ENCODE measurements at places on chromosomes 2 and 18. TPM values are rescaled to one million over a fixed set of nuclear protein-coding genes. Genes with fewer than 3 reads are reported as not detected.

FIGN gene
- polyA plus RNA-seq = not detected

- no peak for DNase-seq
These were observed 255.3 kb upstream of the FBXO11 start for GRCh38 chr2:48161628-48162027.

GRCh38 chr18:54720620-54721019, 107.7 kb upstream of the RAB27B start:
- no peak for DNase-seq

GRCh38 chr18:2923464-2923863, 76.7 kb downstream of the EMILIN2 start:
- no peak for DNase-seq

GRCh38 chr18:32378705-32379104, 92.0 kb downstream of the GAREM1 start:
- DNase-seq = peak; percentile 24

DNA sequence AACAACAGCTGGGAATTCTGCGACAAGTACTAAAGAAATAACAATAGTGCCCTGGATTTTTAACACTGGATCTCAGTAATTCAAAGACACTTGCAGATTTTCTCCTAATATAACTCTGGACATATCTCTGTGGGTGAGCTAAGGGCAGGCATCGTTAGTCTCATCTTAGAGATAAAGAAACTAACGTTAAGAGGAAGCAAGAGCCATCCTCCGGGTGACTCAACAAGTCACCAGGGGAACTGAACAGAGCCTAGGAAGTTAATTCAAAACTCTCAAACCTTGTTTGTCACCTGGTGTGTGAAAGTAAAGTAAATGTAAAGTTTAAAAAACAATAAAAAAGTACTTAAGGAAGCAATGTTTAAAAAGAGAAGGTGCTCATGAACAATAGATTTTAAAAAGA, 41.6 kb upstream of the NRP2 start:
- DNase-seq = no peak

GRCh38 chr2:199460101-199460671, 2.4 kb upstream of the SATB2 start:
- DNase-seq = peak; percentile 65

DLGAP1 gene
- polyA plus RNA-seq = 0.47 TPM

DSEL gene
- 0.27 TPM for polyA plus RNA-seq

CAPN13 gene
- polyA plus RNA-seq = 85.9 TPM

- DNase-seq = no peak
These were observed 625.5 kb downstream of the ARHGAP15 start for GRCh38 chr2:143754742-143755141.

DOCK10 gene
- polyA plus RNA-seq = 2.7 TPM

GRCh38 chr2:23617167-23617810, 232.3 kb downstream of the KLHL29 start:
- peak; percentile 25 for DNase-seq

PAIP2B gene
- 0.45 TPM for polyA plus RNA-seq

GRCh38 chr2:218577482-218578220, 9.0 kb downstream of the CNOT9 start:
- DNase-seq = no peak

LINC00305 gene
- not detected for polyA plus RNA-seq

SATB2 gene
- 33.9 TPM for polyA plus RNA-seq

MYO7B gene
- polyA plus RNA-seq = 85.6 TPM

DNA sequence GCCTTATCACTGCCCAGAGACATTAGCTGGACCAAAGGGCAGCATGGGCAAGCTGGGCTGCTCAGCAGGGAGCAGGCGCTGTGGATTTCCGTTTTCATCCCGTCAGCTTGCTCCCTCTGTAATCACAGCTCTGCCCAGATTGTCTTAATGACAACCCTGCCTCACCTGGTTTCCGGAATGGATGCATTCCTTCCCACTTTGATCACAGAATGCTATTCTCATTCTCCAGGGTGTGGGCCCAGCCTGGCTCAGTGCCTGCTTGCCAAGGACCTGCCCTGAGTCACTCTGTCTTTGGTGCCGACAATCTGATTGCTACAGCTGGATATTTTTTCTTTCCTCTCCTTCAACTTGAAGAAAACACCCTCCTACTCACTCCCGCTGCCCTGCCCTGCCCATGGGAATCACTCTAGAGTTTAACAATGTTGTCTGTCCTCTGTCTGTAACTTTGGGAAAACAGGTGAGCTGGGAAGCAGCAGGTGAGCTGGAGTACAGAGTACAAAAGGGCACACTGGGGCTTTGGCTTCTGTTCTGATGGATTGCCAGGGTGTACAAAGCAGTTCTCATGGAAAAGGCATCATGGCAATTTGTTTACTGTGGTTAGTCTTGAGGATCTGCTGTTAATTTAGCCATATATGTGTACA, 27.2 kb upstream of the FAM136A start:
- peak; percentile 90 for DNase-seq

- DNase-seq = no peak
These were observed 2.7 kb upstream of the NPC1 start for GRCh38 chr18:23588836-23589560.

GALR1 gene
- not detected for polyA plus RNA-seq

GRCh38 chr2:55141572-55142413, 90.3 kb downstream of the CLHC1 start:
- DNase-seq = peak; percentile 11

GRCh38 chr2:98282109-98282508, 64.1 kb upstream of the CNGA3 start:
- DNase-seq = no peak

DNA sequence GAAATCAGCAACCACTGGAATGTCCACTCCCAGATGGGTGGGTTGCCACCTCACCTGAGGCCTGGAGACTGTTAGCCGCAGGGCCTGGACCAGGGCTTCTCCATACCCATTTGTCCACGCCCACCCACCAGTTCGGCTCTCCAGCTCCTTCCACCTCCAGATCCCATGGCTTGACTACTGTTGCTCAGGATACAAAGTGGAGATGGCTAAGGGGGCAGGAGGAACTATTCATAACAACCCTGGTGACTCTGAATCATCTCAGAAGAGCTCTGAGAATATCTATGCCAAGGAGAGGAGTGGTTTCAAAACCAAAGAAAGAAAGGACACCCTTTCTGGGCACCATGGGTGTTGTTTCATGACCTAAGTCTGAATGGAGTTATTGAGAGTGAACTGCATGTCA, 145.8 kb downstream of the LAMA3 start:
- DNase-seq = no peak

DNA sequence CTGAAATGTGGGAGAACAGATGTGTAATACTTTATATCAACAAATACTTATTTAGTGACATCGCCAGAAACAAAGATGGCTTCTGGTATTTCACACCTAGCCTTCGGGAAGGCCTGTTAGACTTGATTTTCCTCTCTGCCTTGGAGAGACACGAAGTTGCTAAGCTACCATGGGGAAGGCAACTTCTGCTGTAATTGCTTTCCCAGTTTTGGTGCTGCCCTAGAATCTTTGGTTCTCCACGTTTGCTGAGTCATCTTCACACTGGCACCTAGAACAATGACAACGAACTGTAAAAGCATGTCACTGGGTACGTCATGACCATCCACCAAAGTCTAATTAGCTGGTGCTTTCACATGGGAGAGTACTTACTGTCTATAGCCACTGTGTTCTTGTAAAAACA, 58.7 kb upstream of the ACTR3 start:
- no peak for DNase-seq

DNA sequence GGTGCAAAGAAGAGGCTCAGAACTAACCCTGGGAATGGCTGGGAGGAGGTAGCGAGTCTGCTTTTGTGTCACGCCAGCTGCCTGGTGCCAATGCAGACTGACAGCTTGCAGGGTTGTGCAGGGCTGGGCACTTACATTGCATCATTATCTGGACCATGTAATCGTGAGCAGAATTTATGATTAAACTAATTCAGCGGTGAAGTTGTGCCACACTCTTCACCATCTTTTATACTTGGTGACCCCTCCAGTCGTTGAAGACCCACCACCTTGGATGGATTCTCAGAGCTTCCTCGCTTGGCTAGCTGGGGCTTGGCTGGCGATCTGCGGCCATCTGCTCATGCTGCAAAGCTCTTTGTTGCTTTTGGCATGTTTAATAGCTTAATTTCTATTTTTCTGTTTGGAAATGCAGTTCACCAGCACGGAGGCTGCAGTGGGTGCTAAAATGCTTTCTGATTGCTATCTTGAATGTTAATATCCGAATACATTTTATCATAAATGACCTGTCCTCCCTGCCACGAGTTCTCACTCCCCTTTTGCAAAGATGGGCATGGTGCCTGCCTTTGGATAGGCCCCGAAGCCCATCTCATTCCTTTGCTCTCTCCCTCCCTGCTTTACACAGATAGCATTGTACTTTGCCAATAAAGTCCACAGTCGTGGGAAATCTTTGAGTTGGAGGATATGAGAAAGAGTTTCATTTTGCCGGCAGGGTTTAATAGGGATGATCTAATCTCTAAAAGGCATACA, 188.2 kb downstream of the PRKCE start:
- DNase-seq = no peak

DNA sequence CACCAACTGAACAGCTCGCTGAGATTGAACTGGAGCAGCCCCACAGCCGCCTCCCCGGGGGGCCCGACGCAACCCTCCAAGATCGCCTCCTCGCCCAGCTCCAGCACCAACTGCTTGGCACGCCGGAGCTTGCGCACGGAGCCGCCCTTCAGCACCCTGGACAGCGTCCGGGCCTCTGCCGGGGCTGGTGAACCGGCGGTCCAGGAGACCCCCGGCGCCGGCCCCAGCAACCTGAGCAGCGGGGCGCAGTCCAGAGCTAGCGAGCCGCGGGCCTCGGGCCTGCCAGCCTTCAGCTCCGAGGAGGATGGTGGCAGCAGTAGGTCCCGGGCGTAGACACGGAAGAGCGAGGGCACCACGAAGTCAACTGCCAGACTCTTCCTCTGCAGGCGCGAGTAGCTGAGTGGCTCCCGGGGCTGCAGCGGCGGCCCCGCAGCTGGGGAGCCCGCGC, 1.2 kb downstream of the ALK start:
- DNase-seq = peak; percentile 75
